BJ (cell line): ENCODE measurements at places on chromosomes 1 and 21.

DNA sequence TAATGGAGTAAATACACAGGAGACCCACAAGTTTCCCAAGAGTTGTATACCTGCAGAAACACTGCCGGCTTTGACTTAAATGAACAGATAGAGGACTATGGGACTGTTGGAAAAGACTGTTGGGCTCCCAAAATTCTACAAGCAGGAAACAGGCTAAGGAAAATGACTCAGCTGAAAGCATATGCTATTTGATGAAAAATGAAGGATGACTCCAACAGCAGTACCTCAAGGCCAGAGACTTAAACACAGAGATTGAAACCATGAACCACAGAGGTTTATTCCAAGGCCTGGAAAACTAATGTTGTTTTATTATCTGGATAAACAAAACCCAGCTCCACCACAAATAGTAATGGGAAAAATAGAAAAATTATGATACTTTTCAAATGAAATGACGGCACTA, 187.7 kb downstream of the TNFSF18 start:
- no peak for DNase-seq

GRCh38 chr1:223556414-223557129, 108.9 kb downstream of the CAPN8 start:
- no peak for DNase-seq

- DNase-seq = no peak
Measured at GRCh38 chr1:7475691-7476090, 295.4 kb upstream of the VAMP3 start.

- no peak for DNase-seq
Measured at GRCh38 chr1:94622757-94623156, 81.2 kb upstream of the F3 start.

GRCh38 chr1:62159940-62160348, 34.7 kb upstream of the L1TD1 start:
- DNase-seq = no peak

DNA sequence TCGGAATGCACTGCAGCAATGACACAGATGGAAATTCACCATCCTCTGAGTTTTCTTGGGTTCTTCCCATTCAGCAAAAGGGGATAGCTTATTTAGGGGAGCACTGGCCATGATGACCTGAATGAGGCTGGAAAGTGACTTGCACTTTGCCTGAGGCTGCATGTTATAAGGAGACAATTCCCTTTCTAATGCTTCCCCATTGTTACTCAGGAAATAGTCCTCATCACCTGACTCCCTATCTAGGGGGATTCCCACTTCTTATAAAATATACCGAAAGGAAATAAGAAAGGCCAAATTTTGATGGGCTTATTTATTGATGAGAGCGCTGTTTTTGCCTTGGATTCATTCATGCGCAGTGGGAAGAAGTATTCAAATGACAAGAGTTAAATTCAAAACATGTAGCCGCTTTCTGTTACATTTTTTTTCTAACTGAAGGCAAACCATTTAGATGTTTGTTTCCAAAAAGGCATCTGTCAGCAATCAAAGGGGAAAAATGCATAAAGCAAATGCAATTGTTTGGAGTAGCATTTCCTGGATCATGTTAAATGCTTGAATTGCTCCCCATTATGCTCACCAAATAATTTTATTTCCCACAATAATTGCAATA, 220.3 kb upstream of the NFIA start:
- no peak for DNase-seq

GRCh38 chr1:76508871-76509270, 358.4 kb upstream of the ST6GALNAC5 start:
- DNase-seq = no peak

- DNase-seq = no peak
Measured at GRCh38 chr1:36905941-36906340, 128.4 kb downstream of the GRIK3 start.

GRCh38 chr1:196115646-196116045, 492.6 kb downstream of the KCNT2 start:
- DNase-seq = peak; percentile 37

DNA sequence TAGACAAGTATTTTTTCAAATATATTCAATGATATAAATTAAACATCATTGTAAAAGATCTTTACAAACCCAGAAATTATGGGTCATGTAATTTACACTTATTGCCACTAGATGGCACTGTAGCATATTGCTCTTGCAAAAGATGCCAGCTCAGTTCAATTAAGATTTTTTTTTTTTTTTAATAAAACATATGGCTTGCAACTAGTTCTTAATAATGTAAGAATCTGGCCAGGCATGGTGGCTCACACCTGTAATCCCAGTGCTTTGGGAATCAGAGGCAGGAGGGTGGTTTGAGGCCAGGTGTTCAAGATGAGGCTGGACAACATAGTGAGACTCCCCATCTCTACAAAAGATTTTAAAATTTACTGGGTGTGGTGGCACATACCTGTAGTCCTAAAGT, 49.4 kb upstream of the DESI2 start:
- DNase-seq = no peak

DNA sequence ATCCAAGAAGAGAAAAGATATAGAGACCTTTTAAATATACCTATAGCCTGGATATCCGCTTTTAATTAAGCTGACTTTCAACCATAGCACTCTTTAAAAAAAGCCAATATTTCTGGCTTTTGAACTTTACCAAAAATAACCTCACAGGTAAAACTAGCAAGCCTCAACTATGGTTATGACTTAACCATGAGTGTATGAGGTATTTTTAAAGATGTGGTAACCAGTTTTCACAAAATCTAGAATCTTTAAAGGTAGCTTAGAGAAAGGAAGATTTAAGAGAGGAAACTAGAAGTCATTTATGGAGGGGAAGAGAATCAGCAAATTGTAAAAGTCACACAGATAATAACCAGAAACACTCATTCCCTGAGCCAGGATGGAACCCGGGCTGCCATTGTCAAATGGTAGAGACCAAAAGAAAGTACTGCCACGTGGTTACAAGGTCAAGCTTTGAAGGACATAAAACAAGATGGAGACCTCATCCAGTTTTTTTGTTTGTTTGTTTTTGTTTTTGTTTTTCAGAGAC, 288.4 kb upstream of the RGS18 start:
- DNase-seq = no peak

DNA sequence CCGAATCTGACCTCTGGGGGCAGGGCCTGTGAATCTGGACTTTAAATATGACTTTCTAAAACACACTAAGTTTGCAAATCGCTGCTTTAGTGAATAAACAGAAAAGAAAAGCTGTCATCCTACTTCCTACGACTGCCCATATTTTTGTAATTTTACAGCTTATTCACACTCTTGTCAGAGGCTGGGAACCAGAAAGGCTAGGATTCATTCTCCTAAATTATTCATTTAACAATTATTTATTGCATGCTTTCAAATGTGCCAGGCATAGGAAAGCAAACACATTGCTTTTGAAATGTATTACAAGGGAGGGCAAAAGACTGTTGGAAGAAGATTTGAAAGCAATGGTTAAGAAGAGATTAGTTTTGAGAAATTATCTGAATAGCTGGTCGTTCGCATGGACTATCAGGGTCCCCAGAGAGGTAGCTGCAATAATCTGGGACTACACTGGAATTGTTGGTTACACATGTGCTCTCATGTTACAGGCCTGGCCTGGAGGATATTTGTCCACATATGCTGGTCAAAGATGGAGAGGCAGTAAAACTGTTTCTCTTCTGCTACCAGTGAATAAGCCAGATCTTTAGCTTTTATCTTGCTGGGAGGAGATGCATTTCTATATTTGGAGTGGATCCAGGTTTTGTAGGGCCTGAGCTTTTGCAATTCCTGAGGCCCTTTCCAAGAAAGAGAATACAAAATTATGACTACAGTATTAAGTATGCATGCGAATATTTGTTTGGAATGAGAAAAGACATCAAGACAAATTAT, 29.6 kb upstream of the SFPQ start:
- peak; percentile 56 for DNase-seq

GRCh38 chr1:11176081-11176706, 13.0 kb upstream of the ANGPTL7 start:
- peak; percentile 40 for DNase-seq

- peak; percentile 1 for DNase-seq
Measured at GRCh38 chr1:193589597-193590040, 403.2 kb upstream of the B3GALT2 start.

DNA sequence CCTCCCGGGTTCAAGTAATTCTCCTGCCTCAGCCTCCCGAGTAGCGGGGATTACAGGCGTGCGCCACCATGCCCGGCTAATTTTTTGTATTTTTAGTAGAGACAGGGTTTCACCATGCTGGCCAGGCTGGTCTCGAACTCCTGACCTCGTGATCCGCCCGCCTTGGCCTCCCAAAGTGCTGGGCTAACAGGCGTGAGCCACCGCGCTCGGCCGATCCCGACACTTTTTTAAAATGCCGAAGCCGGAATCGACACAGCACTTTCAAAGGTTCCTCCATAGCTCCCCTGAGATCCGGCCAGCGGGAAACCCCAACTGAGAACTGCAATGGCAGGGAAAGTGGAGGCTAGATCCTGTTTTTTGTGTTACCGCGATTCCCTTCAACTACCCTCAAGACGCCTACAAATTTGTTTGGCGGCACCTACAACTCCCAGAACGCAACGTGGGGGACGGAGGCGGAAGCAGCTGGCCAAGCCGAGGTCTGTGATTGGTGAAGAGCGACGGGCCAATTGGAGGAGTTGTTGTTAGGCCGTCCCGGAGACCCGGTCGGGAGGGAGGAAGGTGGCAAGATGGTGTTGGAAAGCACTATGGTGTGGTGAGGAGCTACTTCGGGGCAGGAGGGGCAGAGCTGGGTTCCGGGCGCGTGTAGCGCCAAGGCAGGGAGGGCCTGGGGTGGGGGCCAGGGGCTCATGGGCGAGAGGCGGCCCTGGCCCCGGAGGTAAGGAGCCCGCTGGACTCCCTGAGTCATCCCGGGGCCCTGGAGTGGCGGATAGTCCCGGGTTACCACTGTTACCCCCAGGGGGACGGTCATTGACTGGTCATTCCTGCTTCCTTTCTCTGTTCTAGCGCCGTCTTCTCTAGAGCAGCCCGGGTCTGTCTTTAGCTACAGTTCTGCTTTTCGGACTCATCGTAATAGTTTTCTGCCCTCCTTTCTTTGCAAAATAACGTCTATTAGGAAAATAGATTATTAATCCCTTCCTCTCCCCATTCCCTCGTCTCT, at the start of gene PSMD4:
PSMD4 (plus strand) TSS at position 518 of the 997 bp plus-strand sequence; CDS start at position 567, 49 bp downstream.
- peak; percentile 86 for DNase-seq

DNA sequence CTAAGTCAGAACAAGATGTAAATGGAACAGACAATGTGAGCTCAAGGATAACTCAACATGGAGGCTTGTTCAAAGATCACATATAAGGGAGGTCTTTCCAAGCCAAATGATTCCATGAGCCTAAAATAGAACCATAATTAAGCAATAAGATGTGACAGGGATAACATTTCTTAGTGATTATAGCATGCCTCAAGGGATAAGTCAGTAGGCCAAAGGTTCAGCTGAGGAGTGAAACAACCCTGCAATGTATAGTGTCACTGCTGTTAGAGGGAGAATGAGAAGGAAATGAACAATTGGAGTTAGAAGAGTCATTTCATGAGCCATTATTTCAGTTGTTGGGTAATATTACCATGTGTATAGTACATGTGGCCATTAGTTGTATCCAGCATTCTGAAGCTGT, 25.0 kb downstream of the GORAB start:
- DNase-seq = no peak

DNA sequence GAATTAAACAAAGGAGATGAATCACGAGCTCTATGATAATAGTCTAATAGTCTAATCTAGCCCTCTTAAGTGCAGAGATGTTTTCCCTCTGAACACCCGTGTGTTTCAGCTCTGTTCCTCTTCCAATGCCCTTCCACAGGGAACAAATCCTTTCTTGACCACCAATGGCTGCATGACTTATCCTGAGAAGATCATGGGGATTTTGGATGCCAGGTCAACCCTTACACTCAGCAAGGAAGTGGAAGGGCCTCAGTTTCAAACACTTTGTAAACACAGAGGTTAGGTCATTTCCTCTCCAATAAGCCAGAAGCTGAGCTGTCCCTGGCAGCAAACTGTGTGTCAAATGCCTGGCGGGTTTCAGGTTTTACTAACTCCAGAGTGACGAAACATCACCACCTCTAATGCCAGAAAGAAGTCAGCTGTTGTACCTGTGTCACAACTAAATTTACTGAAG, 200.0 kb downstream of the GABPA start:
- DNase-seq = peak; percentile 66

- no peak for DNase-seq
Measured at GRCh38 chr1:100971021-100971420, 54.6 kb downstream of the DPH5 start.

- no peak for DNase-seq
Measured at GRCh38 chr1:40438391-40439015, 11.8 kb upstream of the ZFP69B start.

DNA sequence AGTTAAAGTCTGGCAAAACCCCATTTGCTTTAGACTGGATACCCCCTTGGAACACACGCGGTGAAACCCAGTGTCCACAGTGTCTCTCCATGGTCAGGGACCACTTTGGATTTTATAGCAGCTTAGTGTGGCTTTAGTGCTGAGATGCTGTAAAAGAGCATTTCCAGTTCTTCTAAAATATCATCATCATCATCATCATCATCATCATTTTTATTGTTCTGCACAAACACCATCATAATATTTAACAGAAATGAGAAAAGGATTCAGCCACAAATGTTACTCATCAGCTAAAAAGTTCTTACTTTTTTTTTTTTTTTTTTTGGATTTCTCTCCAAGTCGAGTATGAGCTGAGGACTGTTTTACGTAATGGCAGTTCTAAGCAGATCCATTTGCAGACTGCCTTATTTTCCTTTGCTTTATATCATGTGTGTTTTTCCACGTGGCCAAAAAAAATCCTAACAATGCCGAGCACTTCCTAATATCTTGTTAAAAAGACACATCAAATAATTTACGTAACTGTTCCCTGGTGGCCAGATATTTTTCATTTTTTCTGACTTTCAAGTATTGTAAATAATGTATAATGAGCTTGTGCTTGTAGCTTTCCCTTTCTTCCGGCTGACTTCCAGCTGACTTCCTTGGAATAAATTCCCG, 62.8 kb downstream of the EVA1C start:
- DNase-seq = peak; percentile 89

GRCh38 chr1:106608841-106609240, 447.6 kb upstream of the PRMT6 start:
- DNase-seq = no peak

DNA sequence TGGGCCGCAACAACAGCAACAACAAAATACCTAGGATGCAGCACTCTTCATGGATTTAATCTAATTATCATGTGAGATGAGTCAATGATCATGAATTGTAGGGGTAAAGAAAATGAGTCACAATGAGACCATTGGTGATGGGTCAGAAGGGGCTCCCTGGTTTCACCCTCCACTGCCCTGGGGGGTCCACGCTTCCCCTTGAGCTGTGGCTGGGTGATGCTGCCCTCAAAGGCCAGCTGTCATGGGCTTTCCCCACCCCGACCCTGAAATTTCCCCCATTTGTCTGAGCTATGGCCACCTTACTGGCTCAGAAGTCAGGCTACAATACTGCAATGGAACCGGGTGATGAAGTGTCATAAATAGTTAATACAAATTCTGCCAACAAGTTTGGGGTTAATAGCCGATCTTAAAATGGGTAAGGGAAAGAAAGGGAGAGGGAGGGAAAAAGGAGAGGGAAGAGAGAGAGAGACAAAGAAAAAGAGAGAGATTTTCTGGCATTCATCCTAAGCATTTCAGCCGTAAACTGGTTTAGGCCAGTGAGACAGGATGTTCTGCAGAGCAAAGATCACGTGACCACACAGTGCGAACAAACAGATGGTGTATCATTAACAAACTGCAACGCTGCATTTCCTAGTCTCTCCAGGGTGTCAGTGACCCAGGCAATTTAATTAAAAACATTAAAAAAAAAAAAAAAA, 143.4 kb upstream of the ERRFI1 start:
- DNase-seq = peak; percentile 53

GRCh38 chr1:229645324-229645993, 19.4 kb downstream of the URB2 start:
- no peak for DNase-seq
